ENCODE measurements at places on chromosomes 3 and 15.

- no peak for DNase-seq
Measured at GRCh38 chr3:31392568-31392967, 140.2 kb upstream of the STT3B start.

GRCh38 chr15:43519196-43519595 lies 1.8 kb downstream of the MAP1A start:
- no peak for DNase-seq

DNA sequence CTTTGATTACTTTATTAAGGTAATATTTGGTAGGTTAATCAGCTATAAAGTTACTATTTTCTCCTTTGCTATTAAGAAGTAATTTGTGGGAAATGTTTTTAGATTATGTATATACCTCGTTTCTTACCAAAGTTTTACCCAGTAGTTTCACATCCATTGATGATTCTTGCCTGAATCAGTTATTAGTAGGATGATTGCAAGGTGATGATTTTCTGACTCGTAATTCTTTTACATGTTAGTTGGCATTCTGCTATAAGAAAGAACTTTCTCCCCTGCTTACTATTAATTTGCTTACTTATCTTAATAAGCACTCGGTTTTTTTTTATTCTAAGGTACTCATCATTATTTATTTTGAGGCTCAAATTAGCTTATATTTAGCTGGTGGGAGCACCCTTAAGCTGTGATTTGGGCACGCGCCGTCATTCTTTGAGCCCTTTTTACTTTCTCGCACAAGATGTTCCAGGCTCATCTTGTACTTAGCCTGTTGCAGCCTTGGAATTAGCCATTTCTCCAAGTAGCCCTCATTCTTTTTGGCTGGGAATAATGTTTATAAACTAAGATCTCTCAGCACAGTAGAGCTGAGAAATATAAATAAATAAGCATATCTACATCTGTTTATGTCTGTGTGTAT lies 15.3 kb downstream of the USP3 start:
- no peak for DNase-seq

- DNase-seq: no peak
Measured at GRCh38 chr3:105253225-105253624, 113.5 kb upstream of the ALCAM start.

DNA sequence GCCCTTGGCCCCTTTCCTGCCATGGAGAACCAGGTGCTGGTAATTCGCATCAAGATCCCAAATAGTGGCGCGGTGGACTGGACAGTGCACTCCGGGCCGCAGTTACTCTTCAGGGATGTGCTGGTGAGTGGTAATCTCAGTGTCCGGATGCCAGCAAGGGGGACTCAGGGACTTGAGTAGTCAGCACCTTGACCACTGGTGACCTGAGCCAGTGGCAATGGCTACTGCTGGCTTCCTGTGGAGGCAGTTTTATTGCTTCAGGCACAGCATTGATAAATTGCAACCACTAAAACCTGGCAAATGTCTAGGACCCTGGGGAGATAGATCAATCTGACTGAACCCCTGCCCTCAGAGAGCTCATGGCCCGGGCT lies 830 bp downstream of the MAP2K5 start:
- DNase-seq: no peak

DNA sequence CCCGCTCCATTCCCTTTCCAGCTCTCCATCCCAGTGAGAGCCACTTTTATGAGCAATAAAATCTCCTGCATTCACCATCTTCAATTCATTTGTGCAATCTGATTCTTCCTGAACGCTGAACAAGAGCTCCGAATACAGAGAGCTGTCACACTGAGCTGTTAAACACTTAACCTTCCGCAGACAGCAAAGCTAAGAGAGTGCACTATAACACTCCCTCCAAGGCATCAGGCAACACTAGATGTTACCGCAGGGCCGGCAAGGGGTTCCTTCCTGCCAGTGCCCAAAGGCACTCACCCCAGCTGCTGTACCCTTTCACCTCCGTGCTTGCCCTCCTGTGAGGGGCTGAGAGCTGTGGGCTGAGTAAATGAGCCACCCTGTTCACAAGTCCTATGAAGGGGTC lies 85.6 kb downstream of the BCHE start:
- DNase-seq: no peak

GRCh38 chr3:99640214-99640851 lies 1.9 kb downstream of the COL8A1 start:
- no peak for DNase-seq

GRCh38 chr3:43862470-43862869 lies 171.7 kb downstream of the ABHD5 start:
- DNase-seq: no peak

- no peak for DNase-seq
Measured at GRCh38 chr3:71859123-71859519, 74.2 kb upstream of the PROK2 start.

DNA sequence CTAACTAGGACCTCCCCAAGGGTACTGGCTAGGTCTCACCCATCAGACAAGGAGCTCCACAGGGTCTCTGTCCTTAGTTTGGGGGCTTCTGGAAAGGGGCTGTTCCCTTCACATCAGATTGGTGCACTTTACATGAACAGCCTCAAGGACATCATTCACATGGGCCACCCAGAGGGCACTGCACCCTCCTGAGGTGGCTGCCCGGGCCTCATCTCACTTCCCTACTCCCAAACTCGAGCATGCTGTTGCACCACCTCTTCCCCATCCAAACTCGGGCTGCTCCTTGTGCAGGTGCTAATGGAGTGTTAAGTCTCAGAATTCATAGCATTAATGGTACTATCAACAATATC lies 48.1 kb downstream of the RAB11A start:
- DNase-seq: no peak

- DNase-seq: no peak
Measured at GRCh38 chr3:189809583-189809982, 178.4 kb downstream of the TP63 start.

DNA sequence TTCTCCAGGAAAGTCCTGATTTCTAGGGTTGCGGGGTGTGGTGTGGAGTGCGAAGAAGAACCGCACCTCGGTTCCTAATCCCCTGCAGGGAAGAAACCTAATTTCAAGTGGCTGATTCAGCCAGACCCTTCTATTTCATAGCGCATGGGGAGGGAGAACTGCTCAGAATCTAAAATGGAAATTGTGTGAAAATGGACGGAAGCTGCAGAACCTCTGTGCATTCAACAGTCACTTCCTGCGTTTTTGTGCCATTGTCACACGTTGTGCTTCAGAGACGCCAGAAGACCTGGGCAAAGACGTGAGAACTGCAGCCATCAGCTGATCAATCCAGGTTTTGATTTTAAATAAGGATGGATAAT lies 1.2 kb downstream of the SIDT1 start:
- DNase-seq: peak; percentile 39

DNA sequence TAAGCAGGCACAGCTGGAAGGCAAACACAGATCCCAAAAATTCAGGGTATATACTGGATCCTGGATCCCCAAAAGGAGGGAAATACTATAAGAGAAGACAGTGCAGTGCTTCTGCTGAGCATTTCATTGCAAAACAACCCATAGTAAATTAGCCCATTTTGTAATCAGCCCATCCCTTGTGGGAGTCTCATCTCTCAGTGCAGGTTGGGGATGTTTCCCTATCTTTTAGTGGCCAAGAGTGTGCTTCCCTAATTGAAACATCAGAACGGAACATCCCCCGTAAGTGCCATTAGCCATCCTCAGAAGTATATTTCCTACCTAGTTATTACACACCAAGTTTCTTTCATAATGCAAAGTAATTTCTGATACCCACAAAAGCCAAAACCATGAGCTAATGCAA lies 11.2 kb upstream of the MTMR14 start:
- no peak for DNase-seq

DNA sequence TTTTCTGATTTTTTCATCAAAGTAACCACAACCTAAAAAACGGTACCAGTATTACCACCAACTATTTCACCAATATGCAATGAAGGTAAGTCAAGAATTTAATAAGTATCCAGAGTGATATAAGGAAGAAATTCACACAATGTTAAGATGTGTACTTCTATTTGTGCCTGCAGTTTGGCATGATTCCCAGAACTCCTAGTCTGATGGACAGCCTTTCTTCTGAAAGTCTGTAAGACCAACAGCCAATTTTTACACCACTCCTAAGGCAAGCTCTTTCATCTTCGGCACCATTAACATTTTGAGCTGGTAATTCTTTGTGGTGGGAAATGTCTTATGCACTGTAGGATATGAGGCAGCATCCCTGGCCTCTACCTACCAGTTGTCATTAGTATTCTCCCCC lies 108.3 kb downstream of the VPS13C start:
- DNase-seq: no peak

DNA sequence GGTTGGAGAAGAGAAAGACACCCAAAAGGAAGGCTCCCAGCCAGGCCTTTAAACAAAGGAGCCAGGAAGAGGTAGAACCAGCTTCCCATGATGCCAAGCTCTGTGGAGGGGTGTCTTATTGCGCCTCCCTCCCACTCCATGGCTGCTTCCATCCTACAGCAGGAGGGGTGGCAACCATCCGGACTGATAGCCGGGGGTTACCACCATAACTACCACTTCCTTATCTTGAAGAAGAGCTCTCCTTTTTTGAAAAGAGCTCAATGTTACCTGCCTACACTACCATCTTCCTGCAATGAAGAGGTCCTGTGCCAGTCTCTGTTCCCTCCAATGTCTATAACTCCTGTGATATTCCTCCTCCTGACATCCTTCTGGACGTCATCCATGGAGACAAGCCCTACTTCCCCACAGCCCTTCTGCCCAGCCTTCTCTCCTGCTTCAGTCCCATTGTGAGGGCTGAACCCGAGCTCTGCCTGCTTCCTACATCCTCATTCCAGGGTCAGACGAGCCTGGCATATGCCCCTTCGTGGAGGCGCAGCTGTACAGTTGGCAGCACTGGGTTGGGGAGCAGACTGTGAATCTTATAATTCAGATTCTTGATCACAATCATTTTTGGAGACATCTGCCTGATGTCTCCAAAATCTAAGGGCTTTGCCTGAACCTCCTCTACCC lies 8.5 kb downstream of the CCDC9B start:
- no peak for DNase-seq

DNA sequence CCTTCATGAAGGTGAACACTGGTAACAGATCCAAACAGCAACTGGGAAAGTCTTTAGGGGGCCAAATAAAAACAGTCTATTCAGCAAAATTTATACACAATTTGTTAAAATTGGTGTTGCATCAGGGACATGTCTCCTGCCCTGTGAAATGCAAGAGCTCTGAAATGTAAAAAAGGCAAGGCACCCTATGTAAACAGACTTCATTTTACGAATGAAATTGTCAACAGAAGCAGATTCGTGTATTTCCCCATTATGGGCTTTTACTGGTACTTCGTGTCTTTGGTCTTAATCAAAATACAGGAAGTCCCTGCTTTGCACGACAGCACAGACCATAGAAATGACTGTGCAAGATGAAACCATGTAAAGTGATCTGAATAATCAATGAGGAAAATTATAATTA lies 127.3 kb upstream of the THBS1 start:
- no peak for DNase-seq

DNA sequence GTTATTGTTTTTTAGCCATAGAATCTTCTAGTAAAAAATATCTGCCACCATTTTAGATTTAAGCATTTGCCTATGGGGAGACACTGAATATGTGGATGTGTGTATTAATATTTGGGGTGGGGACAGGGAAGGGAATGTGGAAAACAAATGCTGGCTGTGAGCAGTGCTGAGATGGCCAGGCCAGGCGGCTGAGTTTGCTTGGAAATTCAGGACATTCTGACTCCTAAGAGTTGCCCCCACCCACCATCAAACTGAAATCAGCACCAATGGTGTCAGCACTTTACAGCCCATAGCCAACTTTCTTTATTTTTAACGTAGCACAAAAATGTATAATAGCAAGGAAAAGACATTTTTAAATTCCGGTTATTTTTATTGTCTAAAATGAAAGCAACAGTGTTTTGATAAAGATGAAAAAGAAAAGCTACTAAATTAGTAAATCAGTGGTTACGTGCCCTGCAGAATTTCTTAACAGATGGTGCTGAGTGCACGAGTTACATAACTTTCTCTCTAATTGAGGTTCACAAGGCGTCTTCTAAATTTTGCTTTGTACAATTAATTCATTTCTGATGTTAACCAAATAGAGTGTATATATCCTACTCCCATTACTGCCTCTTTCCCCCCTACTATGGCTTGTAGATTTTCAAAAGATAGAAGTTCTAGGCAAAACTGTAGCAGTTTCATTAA lies 34.0 kb downstream of the B3GALNT1 start:
- no peak for DNase-seq

GRCh38 chr15:74460298-74460697 lies 662 bp downstream of the UBL7 start:
- no peak for DNase-seq

Data from activated CD4-positive, alpha-beta T cell treated with anti-CD3 and anti-CD28 coated beads, Interleukin-2, amount 50 U/mL, for 1 hour (primary cell).